ENCODE measurements at places on chromosomes 11 and 22. TPM values are rescaled to one million over a fixed set of nuclear protein-coding genes. Genes with fewer than 3 reads are reported as not detected.

DNA sequence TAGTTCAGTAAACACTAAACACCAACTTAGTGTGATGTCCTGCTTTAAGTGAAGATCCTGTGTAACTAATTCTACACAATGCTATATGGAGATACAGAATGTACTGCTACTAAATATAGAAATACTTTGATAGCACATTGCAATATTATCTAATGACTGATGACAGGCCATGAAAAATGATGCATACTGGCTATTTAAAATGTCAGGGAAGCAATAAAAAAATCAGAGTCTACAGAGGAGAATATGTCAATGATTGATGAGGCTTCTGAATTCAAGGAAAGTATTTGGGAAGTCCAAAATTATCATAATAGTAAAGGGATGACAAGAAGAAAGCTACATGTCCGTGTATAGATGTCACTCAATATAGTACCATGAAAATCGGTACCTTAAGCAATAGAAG, 55.3 kb downstream of the GUCY1A2 start:
- DNase-seq, result no peak
- H3K4me3 ChIP-seq, result no peak overlapping the region
- H3K27me3 ChIP-seq, result no peaks in the 10 kb centered on the region
- H3K36me3 ChIP-seq, result no peaks in the 10 kb centered on the region
- H3K4me1 ChIP-seq, result peaks cover 26% of the 10 kb centered on the region

TTC28 gene
- 65.4 TPM for total RNA-seq

DNA sequence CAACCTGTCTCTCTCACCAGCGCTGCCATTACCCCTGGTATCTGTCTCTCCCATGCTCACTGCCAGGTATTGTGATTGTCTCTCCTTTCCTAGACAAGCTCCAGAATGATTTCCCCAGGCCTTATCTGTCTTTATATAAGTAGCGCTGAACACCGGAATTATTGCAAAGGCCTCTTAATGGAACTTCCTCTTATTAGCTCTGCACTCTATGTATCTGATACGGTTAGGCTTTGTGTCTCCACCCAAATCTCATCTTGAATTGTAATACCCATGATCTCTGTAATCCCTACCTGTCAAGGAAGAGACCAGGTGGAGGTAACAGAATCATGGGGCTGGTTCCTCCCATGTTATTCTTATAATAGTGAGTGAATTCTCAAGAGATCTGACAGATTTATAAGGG, 39.3 kb downstream of the DDI1 start:
- no peaks in the 10 kb centered on the region for H3K4me1 ChIP-seq
- no peak overlapping the region for H3K4me3 ChIP-seq
- DNase-seq, result no peak
- no peaks in the 10 kb centered on the region for H3K36me3 ChIP-seq
- H3K27ac ChIP-seq, result no peak overlapping the region

MRGPRE gene
- total RNA-seq, result not detected

- peak overlapping the region; percentile 98 for H3K4me3 ChIP-seq
- peaks cover 13% of the 10 kb centered on the region for H3K36me3 ChIP-seq
- H3K4me1 ChIP-seq, result peaks cover 40% of the 10 kb centered on the region
These were observed 624 bp downstream of the TMEM41B start for GRCh38 chr11:9313648-9314290.

- peak overlapping the region; percentile 83 for H3K27ac ChIP-seq
- no peak overlapping the region for H3K4me3 ChIP-seq
- peaks cover 4% of the 10 kb centered on the region for H3K27me3 ChIP-seq
These were observed 14.5 kb downstream of the ACP2 start for GRCh38 chr11:47233989-47234668.

DTX4 gene
- total RNA-seq, result 129 TPM

GRCh38 chr11:9118277-9118676, 26.9 kb upstream of the SCUBE2 start:
- H3K4me3 ChIP-seq, result no peak overlapping the region
- no peak overlapping the region for H3K27ac ChIP-seq
- no peaks in the 10 kb centered on the region for H3K27me3 ChIP-seq
- no peak for DNase-seq

DNA sequence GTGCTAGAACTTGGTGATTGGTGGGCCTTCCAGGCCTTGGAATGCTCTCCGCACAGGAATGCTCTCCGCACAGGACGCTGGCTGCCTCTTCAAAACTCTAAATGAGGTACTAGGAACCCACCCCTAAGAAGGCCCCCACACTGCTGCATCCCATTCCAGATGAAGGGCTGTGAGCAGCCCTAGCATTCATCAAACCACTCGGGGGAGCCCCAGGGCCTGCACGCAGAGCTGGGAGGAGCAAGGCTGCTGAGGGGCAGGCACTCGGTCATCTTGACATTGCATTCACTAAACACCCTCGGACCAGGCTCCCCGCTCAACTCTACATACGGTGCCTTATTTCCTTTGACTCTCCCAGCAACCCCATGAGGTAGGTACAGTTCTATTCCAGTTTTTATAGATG, 49.2 kb upstream of the EMID1 start:
- no peak overlapping the region for H3K27ac ChIP-seq
- H3K4me1 ChIP-seq, result peaks cover 34% of the 10 kb centered on the region
- H3K36me3 ChIP-seq, result no peaks in the 10 kb centered on the region
- no peak overlapping the region for H3K4me3 ChIP-seq
- H3K27me3 ChIP-seq, result peaks cover 15% of the 10 kb centered on the region

DNA sequence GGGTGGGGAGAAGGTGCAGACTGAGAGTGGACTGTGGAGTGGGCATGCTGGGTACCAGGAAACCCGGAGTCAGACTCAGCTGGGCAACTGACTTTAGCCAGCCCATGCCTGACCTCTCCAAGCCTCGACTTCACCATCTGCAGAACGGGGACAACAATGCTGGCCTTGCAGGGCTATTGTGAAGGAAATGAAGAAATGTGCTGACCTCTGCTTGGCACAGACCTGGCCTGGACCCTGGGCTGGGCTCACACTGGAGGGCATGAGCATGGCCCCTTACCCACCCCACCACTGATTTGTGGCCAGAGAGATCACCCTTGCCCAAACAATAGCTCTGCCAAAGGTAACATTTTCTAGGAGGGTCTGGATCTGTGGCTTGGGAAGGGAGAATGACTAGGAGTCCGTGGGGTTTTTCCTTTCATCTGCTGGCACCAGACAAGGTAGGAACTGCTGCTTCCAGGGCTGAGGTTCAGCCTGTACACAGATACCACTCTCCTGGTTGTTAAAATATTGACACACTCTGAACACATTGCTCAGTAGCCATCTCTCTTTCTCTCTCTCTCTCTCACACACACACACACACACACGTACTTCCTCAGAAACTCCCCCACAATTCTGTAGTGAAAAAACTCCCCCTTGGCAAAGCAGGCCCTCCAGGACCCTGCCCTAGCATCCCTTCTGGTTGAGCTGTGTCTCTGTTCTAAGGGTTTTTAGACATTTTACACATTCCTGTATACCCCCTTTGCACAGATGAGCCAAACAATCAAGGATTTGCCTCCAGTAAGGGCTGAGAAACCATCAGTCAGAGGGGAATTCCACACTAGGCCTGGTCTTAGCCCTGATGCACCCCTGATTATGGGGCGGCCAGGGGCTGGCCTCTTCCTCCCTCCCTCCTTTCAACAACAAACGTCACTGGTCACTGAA, 1.0 kb downstream of the MOGAT2 start:
- H3K4me3 ChIP-seq, result no peak overlapping the region
- no peaks in the 10 kb centered on the region for H3K4me1 ChIP-seq
- no peaks in the 10 kb centered on the region for H3K36me3 ChIP-seq
- no peak for DNase-seq

DNA sequence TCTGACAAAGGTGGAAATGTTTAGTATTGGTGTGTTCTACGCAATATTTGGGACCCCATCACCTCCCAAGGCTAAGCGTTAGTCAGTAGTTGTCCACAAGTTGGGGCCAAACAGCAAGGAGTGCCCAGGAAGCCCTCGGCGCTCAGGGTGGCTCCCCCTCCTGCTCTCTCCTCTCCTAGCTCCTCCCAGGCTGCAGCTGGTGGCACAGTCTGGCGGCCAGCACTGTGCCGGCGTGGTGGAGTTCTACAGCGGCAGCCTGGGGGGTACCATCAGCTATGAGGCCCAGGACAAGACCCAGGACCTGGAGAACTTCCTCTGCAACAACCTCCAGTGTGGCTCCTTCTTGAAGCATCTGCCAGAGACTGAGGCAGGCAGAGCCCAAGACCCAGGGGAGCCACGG, 16.8 kb downstream of the CD5 start:
- no peak for DNase-seq
- peaks cover 7% of the 10 kb centered on the region for H3K4me1 ChIP-seq
- no peak overlapping the region for H3K4me3 ChIP-seq
- no peaks in the 10 kb centered on the region for H3K27me3 ChIP-seq
- no peaks in the 10 kb centered on the region for H3K36me3 ChIP-seq
- no peak overlapping the region for H3K27ac ChIP-seq

DNA sequence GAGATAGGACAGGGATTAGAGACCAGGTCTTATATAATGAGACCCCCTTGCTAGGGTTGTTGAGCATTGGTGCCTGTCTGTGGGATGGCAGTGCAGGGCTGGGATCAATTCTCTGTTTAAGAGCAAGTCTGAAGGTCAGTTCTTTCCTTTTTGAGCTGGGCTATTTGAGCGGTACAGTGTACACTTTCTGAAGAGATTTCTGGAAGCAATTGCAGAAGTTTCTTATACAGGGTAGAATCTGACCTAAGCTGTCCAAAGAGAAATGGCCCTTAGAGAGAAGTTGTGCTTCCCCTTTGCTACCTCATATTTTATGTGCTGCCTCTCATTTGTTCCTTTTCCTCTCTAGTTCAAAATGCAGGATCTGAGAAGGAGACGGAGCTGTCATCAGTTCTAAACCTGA, 35.8 kb downstream of the CSTPP1 start:
- H3K4me1 ChIP-seq, result peaks cover 21% of the 10 kb centered on the region
- no peak overlapping the region for H3K4me3 ChIP-seq
- no peak for DNase-seq

Measured in neural crest cell (in vitro differentiated cells).